ENCODE measurements at places on chromosomes 4 and X.

DNA sequence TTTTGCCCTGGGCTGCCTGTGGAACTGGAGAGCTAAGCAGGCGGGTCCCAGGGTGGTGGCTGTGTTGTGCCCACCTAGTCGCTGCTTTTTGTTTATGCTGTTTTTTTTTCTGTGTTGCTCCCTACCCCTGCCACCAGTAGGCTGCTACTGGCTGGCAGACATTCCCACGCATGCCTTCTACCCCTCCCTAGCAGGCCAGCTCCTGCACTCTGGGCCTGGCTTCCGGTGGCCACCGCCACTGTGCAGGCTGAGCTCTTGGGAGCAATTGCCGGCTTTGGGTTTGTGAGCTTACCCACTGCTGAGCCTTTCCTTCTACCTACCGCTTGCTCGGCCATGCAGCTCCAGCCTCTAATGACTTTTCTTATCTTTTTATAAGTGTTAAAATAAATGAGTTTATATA, 57.6 kb downstream of the RBM46 start:
- DNase-seq = no peak

DNA sequence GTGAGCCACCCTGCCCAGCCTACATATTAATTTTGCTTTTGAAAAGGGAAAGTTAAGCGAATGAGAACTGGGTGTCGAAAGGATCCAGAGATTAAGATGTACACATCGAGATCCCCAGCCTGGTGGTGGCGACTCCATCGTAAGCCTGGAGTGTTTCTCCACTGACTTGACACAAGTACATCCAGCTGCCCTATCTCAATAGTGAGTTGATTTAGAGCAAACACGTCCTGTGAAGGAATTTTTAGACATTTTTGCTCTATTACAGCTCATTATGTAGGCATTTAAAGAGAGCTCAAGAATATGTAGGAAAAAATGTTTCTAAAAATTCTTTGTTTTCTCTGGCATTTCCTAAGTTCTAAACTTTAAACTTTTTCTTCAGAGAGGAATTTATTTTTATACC, 11.7 kb upstream of the CLDN34 start:
- no peak for DNase-seq

- DNase-seq = no peak
Measured at GRCh38 chrX:10310511-10310910, 153.7 kb downstream of the CLCN4 start.

- peak; percentile 88 for DNase-seq
Measured at GRCh38 chrX:386768-387575, at the start of gene PPP2R3B. Gene PPP2R3B (minus strand): TSS chrX:386907. CDS start chrX:386691, 216 bp downstream.

DNA sequence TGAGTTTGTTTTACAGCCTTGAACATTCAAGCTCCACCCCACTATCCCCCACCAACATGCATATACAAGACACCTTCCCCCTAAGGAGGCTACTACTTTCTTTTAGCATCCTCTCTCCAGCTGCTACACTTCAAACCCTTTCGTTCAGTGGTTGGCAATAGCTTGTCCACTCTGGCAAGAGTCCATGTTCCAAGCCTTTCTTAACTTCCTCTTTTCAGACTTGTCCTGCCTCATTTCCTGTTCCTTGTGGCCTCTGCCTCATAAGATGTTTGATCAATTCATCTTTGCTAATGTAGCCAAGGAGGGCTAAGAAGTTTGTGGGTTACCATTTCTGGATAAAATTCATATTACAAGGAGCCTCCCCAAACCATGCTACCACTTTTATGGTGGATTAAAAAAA, 20.8 kb upstream of the ZCCHC12 start:
- DNase-seq = no peak

DNA sequence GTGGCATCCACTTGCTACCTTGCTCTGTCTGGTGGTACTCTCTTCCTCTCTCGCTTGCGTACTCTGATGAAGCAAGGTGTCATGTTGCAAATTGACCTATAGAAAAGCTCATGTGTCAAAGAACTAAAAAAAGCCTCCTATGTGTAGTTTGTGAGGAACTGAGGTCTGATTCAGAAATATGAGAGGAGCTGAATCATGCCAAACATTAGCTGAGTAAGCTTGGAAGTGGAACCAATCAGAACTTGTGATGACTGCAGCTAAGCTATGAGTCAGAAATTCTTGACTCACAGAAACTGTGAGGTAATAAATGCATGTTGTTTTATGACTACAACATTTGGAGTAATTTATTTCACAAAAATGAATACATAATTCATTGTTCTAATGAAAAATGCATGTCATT, 2138.8 kb downstream of the PCDH7 start:
- DNase-seq = no peak

GRCh38 chrX:153688071-153688470, 345 bp downstream of the SLC6A8 start:
- no peak for DNase-seq

DNA sequence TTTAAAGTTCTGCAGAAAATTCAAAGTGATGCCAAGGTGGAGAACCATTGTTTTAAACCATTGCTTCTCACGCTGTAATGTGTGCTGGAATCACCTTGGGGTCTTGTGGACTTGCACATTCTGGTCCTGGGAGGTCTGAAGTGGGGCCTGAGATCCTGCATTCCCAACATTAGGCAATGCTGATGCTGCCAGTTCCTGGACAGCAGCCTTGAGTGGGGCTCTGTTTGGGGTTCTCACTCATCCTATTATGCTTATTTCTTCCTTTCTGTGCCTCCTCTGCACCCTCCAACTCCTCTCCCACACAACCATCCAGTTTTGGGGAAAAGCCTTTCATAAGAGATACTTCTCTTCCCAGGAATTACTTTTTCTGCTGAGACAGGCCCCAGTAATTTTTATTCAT, 44.2 kb upstream of the RASSF6 start:
- DNase-seq = no peak

DNA sequence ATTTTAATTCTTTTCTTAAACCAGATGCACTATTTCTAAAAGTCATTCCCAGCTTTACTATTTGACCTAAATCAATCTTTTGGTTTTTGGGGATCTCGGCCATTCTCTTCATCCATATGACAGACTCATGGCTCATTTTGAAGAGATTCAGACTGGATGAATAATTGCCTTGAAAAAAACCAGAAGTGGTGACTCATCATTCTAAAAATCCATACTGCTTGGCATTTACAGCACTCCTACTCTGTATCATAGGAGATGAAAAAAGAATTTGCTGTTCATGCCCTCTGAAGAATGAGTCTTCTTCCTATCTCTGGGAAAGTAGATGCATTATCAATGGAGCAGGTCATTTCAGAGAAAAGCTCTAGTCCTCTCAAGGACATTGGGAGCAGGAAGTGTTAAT, 220.5 kb upstream of the RPS6KA3 start:
- DNase-seq = no peak

GRCh38 chr4:186666252-186666651, 57.4 kb downstream of the FAT1 start:
- DNase-seq = no peak
